Activated CD4-positive, alpha-beta T cell treated with anti-CD3 and anti-CD28 coated beads, Interleukin-2, amount 50 U/mL, for 4 hours (primary cell): ENCODE measurements at places on chromosomes 1 and 21.

DNA sequence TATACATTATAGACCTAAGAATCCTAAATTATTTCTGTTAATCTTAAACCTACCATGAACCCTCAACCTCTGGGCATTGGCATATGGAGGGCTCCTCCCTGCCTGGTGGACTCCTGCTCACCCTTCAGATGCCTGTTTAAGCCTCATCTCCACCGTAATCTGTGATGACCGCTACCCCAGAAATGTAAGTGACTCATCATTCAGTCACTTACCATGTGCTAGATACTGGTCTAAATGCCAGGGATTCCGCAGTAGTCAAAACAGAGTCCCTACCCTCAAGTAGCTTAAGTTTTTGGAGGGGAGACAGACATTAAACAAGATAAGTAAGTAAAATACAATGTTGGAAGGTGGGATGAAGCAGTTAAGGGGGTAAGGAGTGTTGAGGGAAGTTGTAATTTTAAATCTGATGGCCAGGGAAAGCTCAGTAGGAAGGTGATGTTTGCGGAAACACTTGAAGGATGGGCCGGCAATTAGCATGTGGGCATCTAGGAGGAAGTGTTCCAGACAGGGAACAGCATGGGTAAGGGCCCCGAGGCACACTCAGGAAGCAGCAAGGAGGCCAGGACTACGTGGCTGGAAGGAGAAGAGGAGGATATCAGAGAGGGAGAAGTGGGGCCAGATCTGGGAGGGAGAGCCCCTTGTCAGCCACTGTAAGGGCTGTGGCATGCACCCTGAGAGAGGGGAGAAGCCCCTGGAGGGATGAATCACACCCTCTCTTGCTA is 141.7 kb upstream of the HOOK1 start:
- DNase-seq = no peak

DNA sequence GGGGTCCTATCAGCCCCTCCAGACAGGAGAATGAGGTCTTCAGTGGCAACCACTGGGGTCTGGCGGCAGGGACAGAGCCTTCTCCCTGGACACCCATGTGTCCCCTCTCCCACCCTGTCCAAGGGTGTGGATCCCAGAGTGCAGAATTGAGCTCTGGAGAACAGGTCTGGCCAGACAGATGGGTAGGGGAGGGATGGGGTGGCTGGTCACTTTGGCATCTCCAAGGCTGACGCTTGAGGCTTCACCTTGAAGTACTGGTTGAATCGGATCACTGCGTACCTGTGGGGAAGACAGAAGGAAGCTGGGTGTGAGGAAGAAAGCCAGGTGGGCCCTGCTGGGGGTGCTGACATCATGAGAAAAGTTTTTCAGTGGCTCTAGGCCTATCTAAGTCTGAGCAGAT is 19.9 kb downstream of the ETNK2 start:
- no peak for DNase-seq

GRCh38 chr1:84884671-84885389 is 8.2 kb downstream of the LPAR3 start:
- no peak for DNase-seq

DNA sequence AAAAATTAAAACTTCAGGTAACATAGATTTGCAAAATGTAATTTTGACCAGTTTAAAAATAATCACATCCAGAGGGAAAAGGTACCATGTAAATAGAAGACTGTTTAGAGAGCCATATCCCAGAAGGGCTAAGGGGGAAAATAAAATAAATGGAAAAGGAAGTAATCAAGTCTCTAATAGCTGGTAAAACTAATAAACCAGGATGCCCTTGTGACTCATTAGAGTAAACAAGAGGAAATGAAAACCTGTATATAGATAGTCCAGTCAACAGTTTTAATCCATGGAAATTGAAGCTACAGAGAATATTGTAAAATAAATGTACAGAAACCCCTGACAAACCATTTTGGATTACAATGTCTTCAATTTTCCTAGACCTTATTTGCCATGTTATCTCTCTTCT is 698.0 kb upstream of the RGS18 start:
- DNase-seq = no peak
